ENCODE measurements at places on chromosomes 16 and 17.

DNA sequence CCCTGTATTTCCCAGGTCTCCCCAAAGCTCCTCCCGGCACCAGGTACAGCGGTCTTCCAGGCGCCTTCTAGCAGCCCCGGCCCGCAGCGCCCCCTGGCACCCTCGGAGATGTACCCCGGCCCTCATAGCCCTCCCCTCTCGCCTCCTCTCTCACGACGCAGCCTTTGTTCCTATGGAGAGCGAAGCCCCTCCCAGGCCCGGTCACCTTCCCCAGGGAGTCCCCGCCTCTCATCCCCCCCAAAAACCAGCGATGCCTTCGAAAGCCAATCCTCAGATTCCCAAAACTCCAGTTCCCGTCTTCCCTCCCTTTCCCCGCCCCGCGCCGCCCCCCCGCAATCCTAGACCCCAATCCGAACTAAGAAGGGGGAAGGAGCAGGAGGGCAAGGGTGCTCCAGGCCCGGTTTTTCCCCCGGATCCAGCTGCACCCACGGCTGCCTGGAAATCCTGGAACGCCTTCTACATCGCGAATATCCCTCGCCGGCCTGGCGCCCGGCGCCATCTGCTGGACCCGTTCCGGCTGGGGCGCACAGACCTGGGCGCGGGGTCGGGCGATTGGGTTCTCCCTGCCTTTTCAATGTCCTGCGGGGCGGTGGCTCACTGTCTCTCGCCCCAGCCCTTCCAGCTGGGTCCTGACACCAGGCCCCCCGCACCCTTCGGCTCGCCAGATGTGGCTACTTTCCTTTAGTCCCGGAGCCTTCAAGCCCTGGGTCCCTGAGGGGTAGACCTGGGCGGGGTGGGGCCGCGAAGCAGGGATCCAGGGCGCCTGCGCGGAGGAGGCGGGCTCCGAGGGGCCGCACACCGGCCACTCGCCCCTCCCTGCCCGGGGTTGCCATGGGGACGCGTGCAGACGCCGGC lies at the start of gene DNAH2:
Gene DNAH2, plus strand, starts transcription at position 844 of the 855 bp plus-strand sequence. CDS start 1,991 bp downstream, outside the sequence.
- peak; percentile 94 for DNase-seq

DNA sequence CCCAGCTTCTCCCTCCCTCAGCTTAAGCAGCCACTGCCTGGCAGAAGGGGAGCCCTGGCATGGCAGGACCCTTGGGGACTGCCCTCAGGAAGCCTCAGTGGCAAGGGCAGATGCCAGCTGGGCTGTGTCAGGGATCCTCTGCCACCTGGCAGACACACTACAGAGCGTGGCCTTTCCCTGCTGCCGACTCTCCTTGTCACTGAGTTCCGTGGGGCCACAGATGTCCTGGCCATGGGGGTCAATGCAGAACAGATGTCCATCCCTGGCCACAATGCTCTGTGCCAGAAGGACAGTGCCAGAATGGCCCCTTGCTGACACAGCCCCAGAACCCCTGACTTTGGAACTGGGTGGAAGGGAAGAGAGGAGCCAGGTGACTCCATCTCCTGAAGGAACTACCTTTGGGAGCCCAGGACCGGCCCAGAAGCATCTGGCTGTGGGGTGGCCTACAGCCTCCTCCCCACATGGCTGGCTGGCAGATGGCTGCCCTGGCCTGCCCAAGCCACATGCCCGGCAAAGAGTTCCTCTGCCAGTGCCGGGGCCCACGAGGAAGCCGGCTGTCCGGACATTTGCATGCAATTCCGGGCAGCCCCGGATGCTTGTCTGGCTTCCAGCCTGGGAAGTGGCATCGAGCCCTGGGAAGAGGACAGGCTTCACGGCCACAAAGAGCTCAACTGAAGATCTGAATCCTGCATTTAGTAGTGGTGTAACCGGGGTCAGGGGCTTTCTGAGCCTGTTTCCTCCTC lies 24.1 kb downstream of the NPTX1 start:
- no peak for DNase-seq

- no peak for DNase-seq
Observed at GRCh38 chr16:57889960-57890751, 80.8 kb downstream of the CNGB1 start.

DNA sequence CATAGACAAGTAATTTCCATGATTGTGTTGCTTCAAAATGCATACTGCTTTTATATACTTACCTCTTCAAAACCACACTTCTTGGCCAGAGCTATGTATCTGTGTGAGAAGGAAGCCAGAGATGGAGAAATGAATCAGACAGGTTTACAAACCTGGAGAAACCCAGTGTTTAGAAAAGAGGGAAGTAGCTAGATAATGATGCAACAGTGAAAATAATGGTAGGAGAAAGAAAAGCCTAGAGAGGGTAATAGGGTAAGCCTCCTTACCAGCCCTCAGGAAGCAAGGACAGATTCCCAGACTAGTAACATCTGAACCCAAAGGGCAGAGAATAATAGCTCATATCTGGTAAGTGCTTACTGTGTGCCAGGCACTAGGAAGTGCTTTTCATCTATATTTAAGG lies 250.3 kb upstream of the CDH11 start:
- no peak for DNase-seq

- no peak for DNase-seq
Observed at GRCh38 chr17:65254166-65254565, 117.0 kb downstream of the RGS9 start.

DNA sequence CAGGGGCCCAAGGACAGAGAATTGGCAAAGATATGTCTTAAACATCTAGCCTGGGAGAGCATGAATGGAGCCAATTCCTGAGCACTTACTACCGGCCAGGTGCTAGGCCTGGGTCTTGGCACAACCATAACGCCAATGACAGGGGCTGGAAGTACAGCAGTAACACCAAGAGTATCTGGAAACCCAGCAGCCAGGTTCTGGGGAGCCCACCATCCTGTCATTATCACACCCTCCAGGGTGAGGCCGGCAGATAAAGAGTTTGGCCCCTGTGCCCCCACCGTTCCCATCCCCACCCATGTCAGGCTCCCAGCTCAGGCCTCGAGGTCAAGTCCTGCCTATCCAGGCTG lies 508 bp upstream of the TMC8 start:
- no peak for DNase-seq

- no peak for DNase-seq
Observed at GRCh38 chr16:12197812-12198211, 221.3 kb downstream of the SNX29 start.

DNA sequence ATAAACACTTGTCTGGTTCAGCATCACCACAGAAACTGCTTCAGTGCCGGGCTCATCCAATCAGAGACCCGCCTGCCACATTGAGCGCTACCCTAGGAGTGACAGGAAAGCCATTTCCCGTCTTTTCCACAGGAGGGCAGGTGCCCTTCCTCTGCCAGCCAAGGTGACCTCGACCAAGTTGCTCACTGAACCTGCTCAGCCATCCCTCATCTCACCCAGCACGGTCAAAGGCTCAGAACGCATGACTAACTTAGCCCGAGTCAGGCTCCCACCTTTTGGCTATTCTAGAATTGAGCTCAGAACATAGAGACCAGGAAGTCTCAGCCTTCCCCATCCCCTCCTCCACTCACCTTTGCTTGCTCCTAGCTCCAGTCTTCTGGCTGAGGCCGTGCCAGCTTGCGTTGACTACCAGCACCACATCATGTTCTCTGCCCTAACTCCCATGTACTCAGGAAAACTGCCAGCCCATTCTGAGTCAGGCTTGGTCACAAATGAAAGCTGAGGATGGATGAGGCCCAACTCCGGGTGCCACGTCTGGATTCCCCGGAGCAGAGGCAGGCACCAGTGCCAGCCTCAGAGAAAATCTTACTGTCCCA lies 15.6 kb downstream of the MRPS23 start:
- no peak for DNase-seq

- no peak for DNase-seq
Observed at GRCh38 chr16:19703172-19703889, 14.7 kb downstream of the KNOP1 start.

DNA sequence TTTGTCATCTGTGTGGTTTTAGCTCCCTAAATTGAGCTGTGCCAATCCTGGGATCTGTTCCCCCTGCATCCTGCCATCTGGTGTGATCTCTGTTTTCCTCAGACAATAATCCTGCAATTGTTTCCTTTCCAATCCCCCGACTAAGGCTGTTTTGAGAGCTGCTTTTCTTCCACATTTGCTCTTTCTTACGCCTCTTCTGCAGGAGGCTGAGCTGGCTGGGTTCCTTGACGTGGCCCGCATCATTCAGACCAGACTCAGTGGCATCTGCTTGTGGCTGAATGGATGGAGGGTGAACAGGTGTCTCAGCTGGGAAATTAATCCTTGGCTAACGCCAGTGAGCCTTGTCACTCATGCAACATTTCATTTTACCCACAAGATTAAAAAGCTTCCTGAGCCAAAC lies 9.8 kb upstream of the MED9 start:
- DNase-seq: no peak

Measured in fibroblast of upper back skin (primary cell).